ENCODE measurements at places on chromosomes 1 and 21.

GRCh38 chr1:229408458-229409037 lies 25.3 kb downstream of the ACTA1 start:
- no peak for DNase-seq

DNA sequence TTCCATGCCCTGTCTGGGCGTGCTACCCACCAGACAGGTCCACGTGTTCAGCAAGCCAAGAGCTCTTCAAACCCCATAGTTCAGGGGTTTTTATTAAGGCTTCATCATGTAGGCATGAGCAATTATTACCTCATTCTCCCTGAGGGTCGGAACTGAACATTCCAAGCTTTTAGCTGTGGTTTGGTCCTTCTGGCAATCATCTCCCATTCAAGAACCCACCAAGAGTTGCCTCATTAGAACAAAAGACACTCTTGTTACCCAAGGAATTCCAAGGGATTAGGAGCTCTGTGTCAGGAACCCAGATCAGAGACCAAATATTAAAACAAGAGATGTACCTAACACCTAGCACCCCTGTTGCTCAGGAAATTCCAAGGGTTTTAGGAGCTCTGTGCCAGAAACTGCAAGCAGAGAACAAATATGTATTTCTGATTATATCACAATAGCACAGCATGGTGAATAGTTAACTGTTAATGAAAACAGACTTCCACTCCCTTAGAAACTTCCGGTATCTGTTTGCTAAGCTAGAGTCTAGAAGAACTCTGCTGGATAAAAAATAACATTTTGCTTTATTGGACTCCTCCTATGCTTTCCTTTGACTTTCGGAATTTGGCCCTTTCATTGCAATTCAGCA lies 201.2 kb upstream of the L1TD1 start:
- no peak for DNase-seq

DNA sequence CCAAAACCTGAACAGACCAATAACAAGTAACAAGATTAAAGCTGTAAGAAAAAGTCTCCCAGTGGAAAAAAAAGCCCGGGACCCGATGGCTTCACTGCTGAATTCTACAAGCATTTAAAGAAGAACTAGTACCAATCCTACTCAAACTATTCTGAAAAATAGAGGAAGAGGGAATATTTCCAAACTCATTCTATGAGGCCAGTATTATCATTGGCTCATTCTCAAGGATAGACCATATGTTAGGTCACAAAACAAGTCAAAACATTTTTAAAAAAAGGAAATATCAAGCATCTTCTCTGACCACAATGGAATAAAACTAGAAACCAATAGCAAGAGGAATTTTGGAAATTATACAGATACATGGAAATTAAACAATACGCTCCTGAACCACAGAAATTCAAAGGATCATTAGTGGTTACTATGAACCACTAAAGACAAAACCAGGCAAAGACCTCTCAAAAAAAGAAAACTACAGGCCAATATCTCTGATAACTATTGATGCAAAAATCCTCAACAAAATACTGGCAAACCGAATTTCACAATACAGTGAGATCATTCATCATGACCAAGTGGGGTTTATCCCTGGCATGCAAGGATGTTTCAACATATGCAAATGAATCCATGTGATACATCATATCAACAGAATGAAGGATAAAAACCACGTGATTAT lies 13.9 kb upstream of the IL20 start:
- DNase-seq: no peak

DNA sequence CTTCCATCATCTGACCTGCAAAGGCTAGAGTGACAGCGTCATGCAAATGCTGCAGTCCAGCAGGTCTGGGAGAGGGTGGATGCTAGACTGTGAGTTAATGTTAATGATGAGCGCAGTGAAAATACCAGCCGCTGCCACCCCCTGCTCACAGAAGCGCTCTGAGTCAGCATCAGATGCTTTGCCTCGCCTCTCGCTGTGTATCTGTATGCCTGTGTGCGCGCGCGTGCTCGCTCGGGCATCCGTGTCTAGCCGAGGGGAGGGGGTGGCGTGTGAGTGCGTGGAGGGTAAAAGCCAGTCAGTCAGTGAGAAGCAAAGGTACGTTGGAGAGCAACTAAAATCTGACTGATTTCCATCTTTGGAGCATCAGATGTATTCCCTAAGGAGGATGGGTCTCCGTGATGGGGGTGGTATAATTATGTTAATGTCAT lies 858.7 kb downstream of the USP25 start:
- no peak for DNase-seq

- no peak for DNase-seq
Observed at GRCh38 chr1:229717786-229718576, 91.9 kb downstream of the URB2 start.

DNA sequence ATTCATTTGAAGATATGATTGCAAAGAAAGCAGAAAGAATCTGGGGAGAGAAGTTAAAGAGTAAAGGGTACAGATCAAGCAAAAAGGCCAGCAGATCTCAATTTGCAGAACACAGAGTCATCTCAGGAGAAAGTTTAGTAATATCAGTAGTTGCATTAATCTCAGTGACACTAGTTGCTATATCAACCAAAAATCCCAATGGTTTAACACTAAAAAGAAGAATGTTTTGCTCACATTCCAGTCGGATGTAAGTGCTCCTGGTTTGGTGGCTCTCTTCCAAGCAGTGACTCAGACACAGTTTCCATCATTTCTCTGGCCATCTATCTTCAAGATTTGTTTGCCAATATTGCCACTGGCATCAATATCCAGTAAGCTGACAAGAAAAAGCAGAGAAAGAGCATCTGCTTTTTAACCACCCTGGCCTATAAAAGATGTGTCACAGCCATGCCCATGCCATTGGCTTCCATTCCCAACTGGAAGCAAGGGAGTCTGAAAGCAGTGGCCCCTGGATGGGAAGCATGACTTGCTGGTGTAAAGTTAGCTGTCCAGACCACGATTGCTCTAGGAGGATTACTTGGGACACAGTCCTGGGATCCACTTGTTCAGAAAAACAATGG lies 45.5 kb upstream of the AIM2 start:
- no peak for DNase-seq

DNA sequence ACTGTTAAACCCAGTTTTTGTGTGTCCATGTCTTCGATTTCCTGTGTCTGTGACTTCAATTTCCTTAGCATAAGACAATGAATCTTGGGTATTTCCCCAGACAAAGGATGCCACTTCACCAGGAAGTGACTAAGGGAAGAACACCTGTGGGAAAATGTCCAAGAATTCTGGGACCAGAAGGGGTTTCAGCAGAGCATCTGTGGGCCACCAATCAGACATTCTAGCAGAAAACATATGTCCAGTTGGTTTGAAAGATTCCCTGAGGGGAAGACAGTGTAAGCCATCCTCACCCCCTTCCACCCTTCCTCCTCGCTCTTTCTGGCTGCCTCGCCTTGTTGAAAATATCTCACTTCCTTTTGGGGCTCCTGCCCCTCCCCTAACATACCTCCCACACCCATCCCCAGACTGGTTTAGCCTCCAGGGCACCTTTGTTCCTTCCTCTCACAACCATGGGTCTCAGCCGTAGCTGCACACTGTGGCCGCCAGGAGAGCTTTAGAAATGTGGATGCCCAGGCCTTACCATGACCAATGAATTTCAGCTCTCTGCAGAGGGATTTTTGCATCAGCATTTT lies 25.5 kb upstream of the IFNAR1 start:
- peak; percentile 63 for DNase-seq

GRCh38 chr21:44681861-44682579 lies at the start of gene KRTAP12-1:
Gene KRTAP12-1, minus strand, starts transcription at chr21:44682163. Its CDS starts 40 bp downstream, at chr21:44682123.
- no peak for DNase-seq

DNA sequence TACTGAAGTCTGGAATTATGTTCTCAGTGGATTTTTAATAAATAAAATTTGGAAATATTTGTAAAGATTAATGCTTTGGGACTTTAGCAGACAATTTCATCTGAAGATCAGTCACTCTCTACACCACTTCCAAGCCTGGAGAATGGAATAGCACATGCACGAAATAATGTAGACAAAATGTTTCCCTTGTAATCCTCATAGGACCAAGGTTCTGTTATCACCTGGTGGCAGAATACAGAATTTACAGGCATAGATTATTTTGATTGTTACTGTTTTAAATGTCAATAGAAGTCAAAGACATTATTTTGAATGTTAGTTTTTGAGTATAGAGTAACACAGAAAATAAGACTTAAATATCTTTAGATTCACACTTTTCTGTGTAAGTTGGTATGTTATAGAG lies 9.1 kb upstream of the ELAVL4 start:
- no peak for DNase-seq

GRCh38 chr1:155396874-155397476 lies 76.3 kb downstream of the RUSC1 start:
- no peak for DNase-seq

DNA sequence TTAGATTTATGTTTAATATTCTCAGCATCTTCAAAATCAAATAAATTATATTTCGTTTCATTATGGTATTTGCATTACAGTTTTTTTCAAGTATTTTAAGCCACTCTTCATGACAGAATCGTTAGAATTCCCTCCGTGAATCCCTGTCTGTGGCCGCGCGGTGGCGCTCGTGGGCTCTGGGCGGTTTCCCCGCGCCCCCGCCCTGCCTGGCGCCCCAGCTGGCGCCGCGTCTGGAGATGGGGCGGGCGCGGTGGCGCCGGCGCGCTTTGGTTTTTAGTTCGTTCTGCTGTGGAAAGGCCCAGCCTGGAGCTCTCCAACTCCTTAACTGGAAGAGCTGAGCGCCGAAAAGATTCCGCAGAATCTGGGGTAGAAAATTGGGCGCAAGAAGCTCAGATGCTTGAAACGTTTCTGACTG lies 25.7 kb downstream of the PRMT2 start:
- DNase-seq: no peak

- DNase-seq: no peak
Observed at GRCh38 chr1:84582802-84583587, 8.8 kb upstream of the CTBS start.

DNA sequence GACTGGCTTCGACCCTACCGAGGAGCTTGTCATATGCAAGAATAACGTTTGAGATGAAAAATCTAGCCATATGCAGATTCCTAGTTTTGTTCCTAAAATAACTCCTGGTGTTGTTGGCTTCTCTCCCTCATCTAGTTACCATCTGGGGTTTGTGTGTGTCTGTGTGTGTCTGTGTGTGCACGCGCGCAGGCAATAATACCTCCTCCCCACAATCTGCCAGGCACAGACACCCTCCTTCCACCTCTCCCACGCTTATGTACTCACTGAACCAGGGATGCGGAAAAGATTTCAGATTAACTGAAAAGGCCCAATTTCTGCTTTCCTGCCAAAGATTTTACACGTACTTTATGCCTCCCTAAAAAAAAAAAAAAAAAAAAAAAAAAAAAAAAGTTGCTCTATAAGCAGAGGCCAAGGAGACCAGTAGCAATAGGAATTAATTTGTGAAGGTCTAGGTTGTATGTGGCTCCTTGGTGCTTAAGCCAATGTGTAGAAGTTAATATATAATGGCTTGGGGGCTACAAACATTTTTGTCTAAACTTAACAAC lies 452.7 kb downstream of the NUF2 start:
- DNase-seq: no peak

DNA sequence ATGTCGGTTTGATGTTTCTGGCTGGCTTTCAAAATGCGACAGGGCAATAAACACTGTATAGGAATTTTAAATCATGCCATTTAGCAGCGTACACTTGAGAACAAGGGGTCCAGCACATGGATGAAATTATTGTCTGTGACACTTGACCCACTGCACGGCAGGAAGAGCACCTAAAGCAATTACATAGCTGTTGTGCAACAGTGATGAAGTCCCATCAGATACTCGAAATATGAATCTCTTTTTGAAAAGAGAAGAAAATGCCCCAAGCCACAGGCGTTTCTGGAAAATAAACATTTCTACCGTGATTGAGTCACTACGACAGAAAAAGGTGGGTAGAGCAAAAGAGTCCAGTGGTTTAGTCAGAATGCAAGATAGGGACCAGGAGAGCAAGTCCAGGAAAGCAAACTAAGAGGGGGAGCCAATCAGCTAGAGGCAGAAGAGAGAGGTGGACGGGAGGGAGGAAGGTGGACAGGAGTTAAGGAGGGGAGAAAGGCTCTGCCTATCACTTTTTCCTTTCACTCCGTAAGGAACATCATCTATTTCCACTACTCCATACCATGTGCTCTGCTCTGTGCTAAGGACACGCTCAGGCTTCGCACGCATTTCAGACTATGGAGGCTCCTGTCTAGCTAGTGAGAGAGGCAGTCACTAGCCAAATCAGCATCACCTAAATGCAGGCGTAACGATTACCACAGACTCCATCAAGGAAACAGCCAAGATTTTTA lies 6.4 kb downstream of the DSCAM start:
- DNase-seq: no peak

DNA sequence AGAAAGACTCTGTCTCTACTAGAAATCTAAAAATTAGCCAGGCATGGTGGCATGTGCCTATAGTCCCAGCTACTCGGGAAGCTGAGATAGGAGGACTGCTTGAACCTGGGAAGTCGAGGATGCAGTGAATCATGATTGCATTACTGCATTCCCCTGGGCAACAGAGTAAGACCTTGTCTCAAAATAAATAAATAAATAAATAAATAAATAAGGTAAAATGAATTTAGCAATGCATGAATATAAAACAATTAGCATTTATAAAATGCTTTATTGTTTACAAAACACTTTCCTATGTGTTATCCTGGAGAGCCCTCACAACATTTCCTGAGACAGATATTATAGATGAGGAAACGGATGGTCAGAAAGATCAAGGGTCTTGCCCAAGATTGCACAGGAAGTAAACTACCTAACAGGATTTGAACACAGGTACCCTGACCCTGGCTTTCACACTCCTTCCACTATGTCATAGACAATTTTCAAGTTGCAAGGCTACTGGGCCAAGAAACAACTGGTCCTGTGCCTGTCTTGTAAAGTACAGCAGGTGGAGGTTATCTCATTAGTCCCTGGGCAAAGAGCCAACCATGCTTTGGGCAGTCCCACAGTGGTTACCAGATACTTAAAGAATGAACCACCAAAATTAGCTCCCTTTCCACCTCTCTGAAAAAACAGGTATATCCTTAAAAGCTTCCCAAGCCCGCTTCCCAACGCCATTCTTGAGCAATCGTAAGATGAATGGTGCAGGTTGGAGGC lies 15.4 kb upstream of the VSIG8 start:
- DNase-seq: no peak

DNA sequence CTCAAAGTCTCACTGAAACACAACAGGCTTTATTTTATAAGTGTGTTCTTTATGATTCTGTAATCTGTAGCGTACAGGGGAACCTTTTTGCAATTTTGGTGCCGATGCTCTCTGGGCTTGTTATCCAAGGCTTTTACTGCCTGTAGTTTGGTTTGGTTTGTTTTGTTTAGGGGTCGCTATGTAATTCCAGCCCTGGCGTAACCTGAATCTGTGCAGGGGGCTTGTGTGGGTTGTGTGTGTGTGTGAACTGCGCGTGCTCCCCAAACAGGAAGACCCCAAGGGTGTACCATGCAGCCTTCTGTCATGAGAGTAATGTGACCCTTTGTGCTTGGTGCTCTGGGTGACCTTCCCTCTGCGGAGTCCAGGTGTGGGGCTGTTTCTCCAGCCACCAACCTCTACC lies 92.1 kb upstream of the CLDN14 start:
- no peak for DNase-seq

GRCh38 chr1:201433609-201434008 lies 12.1 kb upstream of the TNNI1 start:
- DNase-seq: no peak

DNA sequence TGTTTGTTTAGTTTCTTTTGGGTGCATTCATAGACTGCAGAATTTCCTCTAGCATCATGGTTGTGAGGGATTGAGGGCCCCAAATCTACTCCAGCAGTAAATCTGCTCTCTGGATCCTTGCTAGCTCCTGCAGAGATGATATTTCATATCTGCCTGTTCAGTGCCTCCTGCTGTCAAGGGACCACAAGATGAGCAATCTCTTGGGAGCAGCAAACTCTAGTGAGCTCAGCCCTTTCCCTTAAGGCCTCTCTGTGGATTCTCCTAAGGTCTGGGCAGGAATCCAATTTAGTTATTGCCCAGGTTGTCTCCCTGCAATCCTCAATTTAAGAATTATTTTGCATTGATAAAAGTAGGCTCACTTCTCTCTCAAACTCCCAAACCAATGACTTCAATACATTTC lies 76.9 kb downstream of the RGS18 start:
- DNase-seq: no peak

All from stimulated activated CD4-positive, alpha-beta T cell treated with anti-CD3 and anti-CD28 coated beads, Interleukin-1b, Interleukin-23, amount 100 ng/mL, for 48 hours (primary cell).